Endodermal cell (in vitro differentiated cells): ENCODE measurements at places on chromosomes 6 and 20. TPM values are rescaled to one million over a fixed set of nuclear protein-coding genes. Genes with fewer than 3 reads are reported as not detected.
A peak's percentile ranks its signal among the peaks of the same experiment; 100 is the strongest.

GRCh38 chr6:21173031-21173430 lies 420.5 kb upstream of the SOX4 start:
- no peak for DNase-seq
- H3K4me3 ChIP-seq, result no peak overlapping the region
- no peaks in the 10 kb centered on the region for H3K27me3 ChIP-seq

Gene XKR7
- total RNA-seq, result 2.1 and 2.7 TPM in 2 replicates

DNA sequence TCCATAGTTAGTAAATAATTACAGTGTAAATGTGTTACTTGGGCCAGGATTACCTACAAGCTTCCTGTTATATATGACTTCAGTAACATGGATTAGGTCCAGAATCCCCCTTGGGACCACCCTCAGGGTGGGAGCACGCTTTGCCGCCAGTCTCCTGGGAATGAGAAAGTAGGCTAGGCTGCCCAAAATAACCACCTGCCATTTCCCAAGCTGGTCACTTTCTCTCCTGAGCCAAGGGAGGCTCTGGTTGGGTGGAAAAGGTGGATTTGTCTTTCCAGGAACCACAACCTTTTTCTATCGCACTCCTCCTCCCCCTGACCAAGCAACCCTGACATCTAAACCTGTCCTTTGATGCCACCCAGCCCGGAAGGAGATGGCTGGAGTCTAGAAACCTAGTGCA lies 9.6 kb upstream of the RIMS4 start:
- H3K4me3 ChIP-seq, result no peak overlapping the region
- no peaks in the 10 kb centered on the region for H3K4me1 ChIP-seq
- no peak overlapping the region for H3K27ac ChIP-seq
- H3K27me3 ChIP-seq, result no peaks in the 10 kb centered on the region
- H3K36me3 ChIP-seq, result no peaks in the 10 kb centered on the region

DNA sequence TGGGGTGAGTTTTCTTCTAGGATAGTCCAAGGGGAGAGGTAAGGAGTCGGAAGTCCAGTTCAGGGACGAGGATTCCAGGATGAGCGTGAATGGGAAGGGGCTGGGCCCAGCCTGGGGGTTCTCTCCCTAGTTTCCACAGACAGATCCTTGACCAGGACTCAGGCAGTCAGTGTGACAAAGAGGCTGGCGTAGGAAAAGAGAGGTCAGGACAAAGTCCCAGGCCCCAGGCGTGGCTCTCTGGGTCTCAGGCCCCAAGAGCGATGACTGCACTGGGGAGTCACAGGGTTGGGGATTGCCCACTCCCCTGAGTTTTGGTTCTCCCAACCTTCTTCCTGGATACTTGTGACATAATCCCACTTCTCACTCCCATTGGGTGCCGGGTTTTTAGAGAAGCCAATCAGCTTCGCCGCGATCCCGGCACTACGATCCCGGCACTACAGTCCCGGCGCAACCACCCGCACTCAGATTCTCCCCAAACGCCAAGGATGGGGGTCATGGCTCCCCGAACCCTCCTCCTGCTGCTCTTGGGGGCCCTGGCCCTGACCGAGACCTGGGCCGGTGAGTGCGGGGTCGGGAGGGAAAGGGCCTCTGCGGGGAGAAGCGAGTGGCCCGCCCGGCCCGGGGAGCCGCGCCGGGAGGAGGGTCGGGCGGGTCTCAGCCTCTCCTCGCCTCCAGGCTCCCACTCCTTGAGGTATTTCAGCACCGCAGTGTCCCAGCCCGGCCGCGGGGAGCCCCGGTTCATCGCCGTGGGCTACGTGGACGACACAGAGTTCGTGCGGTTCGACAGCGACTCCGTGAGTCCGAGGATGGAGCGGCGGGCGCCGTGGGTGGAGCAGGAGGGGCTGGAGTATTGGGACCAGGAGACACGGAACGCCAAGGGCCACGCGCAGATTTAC lies 46.2 kb upstream of the TRIM26 start:
- no peak overlapping the region for H3K27ac ChIP-seq
- DNase-seq, result peak; percentile 93
- peaks cover 21% of the 10 kb centered on the region for H3K27me3 ChIP-seq
- H3K4me3 ChIP-seq, result peak overlapping the region; percentile 83

DNA sequence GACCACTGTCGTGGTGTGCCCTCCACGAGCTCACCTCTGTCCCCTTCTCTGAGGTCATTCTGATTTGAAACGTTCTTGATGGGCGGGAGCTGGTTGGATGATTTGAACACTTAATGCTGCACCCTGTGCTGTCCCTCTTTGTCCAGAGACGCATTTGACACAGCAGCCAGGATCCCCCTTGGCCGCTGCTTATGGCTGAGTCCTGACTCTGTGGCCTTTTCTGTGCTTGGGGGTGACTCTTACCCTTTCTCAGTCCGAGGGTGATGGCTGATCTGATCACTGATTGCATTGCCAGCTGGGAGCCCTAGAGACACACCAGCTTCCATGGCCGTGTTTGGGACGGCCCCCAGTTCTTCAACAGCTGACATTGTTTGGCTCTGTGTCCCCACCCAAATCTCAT lies 43.5 kb upstream of the FRMD1 start:
- no peak overlapping the region for H3K4me3 ChIP-seq
- no peaks in the 10 kb centered on the region for H3K36me3 ChIP-seq
- no peak overlapping the region for H3K27ac ChIP-seq
- H3K4me1 ChIP-seq, result peaks cover 11% of the 10 kb centered on the region
- peak; percentile 30 for DNase-seq

- no peak overlapping the region for H3K27ac ChIP-seq
- H3K4me3 ChIP-seq, result no peak overlapping the region
- H3K4me1 ChIP-seq, result peaks cover 12% of the 10 kb centered on the region
- DNase-seq, result no peak
Measured at GRCh38 chr6:106011476-106011875, 74.7 kb upstream of the PRDM1 start.

GRCh38 chr6:81981812-81982211 lies 229.3 kb upstream of the TENT5A start:
- no peak overlapping the region for H3K27ac ChIP-seq
- H3K4me1 ChIP-seq, result no peaks in the 10 kb centered on the region
- H3K36me3 ChIP-seq, result no peaks in the 10 kb centered on the region
- H3K27me3 ChIP-seq, result no peaks in the 10 kb centered on the region

- H3K4me3 ChIP-seq, result no peak overlapping the region
- no peak overlapping the region for H3K27ac ChIP-seq
- peaks cover 5% of the 10 kb centered on the region for H3K4me1 ChIP-seq
- H3K36me3 ChIP-seq, result no peaks in the 10 kb centered on the region
- no peak for DNase-seq
Measured at GRCh38 chr20:17875106-17875980, 93.3 kb downstream of the SNX5 start.

Gene SLC22A16
- total RNA-seq, result not detected in 2 replicates

Gene GRM1
- 0.57 and 0.59 TPM in 2 replicates for total RNA-seq

DNA sequence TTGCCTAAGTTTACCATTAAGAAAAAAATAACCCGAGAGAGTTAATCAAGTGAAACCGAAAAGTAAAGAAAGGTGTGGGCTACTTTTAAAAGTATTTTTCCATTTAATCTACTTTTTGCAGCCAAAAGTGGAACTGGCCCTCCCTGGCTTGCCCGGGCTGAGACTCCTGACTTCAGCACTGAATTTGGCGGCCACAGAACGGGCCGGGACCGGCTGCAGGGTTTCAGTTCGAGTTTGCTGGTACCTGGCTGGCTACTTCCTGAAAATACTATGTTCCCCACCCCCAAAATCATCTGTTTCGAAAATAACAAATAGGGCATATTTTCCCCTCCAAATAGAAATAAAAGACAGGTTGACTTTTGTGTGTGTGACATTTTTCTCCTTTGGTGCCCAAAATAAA lies 173.4 kb upstream of the EXOC2 start:
- no peaks in the 10 kb centered on the region for H3K27me3 ChIP-seq
- no peak overlapping the region for H3K4me3 ChIP-seq
- no peaks in the 10 kb centered on the region for H3K4me1 ChIP-seq
- no peaks in the 10 kb centered on the region for H3K36me3 ChIP-seq
- no peak overlapping the region for H3K27ac ChIP-seq
- DNase-seq, result no peak

- no peak overlapping the region for H3K27ac ChIP-seq
- H3K4me3 ChIP-seq, result no peak overlapping the region
- H3K27me3 ChIP-seq, result no peaks in the 10 kb centered on the region
- no peak for DNase-seq
- H3K36me3 ChIP-seq, result no peaks in the 10 kb centered on the region
Measured at GRCh38 chr20:16209951-16210361, 363.3 kb downstream of the KIF16B start.

- H3K36me3 ChIP-seq, result no peaks in the 10 kb centered on the region
- no peaks in the 10 kb centered on the region for H3K27me3 ChIP-seq
Measured at GRCh38 chr6:127403636-127404035, 55.6 kb downstream of the KIAA0408 start.

DNA sequence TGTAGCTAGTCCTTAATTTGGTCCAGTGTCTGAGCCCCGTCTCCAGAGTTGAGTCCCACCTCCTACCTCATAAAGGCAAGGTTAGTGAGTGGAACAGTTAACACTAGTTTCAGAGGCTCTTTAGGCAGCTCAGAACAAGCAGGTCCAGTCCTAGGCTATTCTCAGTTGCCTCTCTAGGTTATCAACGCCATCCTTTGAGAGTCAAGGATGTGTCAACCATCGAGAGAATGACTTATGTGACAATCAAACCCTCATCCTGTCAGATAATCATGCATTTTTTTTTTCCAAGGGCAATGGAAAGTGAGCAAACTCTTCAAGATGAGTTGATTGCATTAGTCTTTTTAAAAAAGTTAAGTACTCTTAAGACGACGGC lies 64.0 kb upstream of the TXNDC5 start:
- H3K27me3 ChIP-seq, result no peaks in the 10 kb centered on the region
- H3K27ac ChIP-seq, result no peak overlapping the region
- no peak overlapping the region for H3K4me3 ChIP-seq
- no peaks in the 10 kb centered on the region for H3K36me3 ChIP-seq
- peaks cover 7% of the 10 kb centered on the region for H3K4me1 ChIP-seq

Gene ALDH8A1
- total RNA-seq, result not detected in 2 replicates

- no peaks in the 10 kb centered on the region for H3K27me3 ChIP-seq
- H3K36me3 ChIP-seq, result no peaks in the 10 kb centered on the region
- no peak for DNase-seq
- H3K27ac ChIP-seq, result no peak overlapping the region
- peaks cover 11% of the 10 kb centered on the region for H3K4me1 ChIP-seq
Measured at GRCh38 chr6:128204616-128205015, 303.8 kb upstream of the THEMIS start.

- H3K27ac ChIP-seq, result no peak overlapping the region
- peaks cover 3% of the 10 kb centered on the region for H3K4me1 ChIP-seq
- H3K4me3 ChIP-seq, result no peak overlapping the region
- H3K36me3 ChIP-seq, result peaks cover 70% of the 10 kb centered on the region
- no peaks in the 10 kb centered on the region for H3K27me3 ChIP-seq
Measured at GRCh38 chr20:5596401-5597193, 153.6 kb upstream of the SHLD1 start.

- H3K4me3 ChIP-seq, result no peak overlapping the region
- H3K27ac ChIP-seq, result no peak overlapping the region
- H3K36me3 ChIP-seq, result no peaks in the 10 kb centered on the region
- no peaks in the 10 kb centered on the region for H3K27me3 ChIP-seq
- DNase-seq, result no peak
Measured at GRCh38 chr6:3427687-3428085, 29.2 kb downstream of the SLC22A23 start.

DNA sequence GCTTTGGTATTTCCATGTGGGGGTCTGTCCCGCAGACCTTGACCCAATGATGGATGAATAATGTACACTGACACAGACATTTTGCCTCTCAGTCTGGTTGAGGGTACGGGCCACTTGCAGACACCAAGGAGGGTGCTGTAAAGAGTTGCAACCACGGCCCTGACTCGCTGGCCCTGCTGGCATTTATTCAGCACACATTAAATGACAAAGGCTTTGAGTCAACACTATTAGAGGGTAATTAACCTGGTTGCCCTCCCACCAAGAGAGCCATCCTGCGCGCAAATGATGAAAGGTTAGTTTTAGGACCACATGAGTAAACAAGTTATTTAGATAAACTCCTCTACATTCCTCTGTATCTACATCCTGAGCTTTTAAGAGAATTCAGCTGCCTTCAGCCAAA lies 308.9 kb upstream of the MMS22L start:
- H3K4me1 ChIP-seq, result no peaks in the 10 kb centered on the region
- H3K4me3 ChIP-seq, result peak overlapping the region; percentile 41
- no peak overlapping the region for H3K27ac ChIP-seq
- DNase-seq, result peak; percentile 86

GRCh38 chr6:3538536-3538935 lies 81.7 kb upstream of the SLC22A23 start:
- peaks cover 16% of the 10 kb centered on the region for H3K4me1 ChIP-seq
- H3K27ac ChIP-seq, result no peak overlapping the region
- no peak for DNase-seq
- no peaks in the 10 kb centered on the region for H3K36me3 ChIP-seq
- H3K4me3 ChIP-seq, result no peak overlapping the region
- no peaks in the 10 kb centered on the region for H3K27me3 ChIP-seq

GRCh38 chr20:40711079-40711478 lies 22.0 kb upstream of the MAFB start:
- peaks cover 8% of the 10 kb centered on the region for H3K4me1 ChIP-seq
- no peak overlapping the region for H3K4me3 ChIP-seq
- H3K27ac ChIP-seq, result no peak overlapping the region
- no peaks in the 10 kb centered on the region for H3K27me3 ChIP-seq

Gene SNRNP48
- 17.8 to 23.0 TPM (median 19.5 TPM) in 3 replicates for total RNA-seq

GRCh38 chr20:47696856-47697255 lies 88.4 kb downstream of the SULF2 start:
- H3K4me3 ChIP-seq, result no peak overlapping the region
- H3K36me3 ChIP-seq, result peaks cover 76% of the 10 kb centered on the region
- no peaks in the 10 kb centered on the region for H3K4me1 ChIP-seq
- DNase-seq, result no peak

GRCh38 chr6:160160450-160160849 lies 38.8 kb downstream of the SLC22A1 start:
- no peaks in the 10 kb centered on the region for H3K36me3 ChIP-seq
- peak; percentile 57 for DNase-seq
- H3K4me1 ChIP-seq, result peaks cover 5% of the 10 kb centered on the region
- H3K4me3 ChIP-seq, result no peak overlapping the region

Gene BPIFB2
- total RNA-seq, result not detected in 3 replicates

- H3K4me1 ChIP-seq, result no peaks in the 10 kb centered on the region
- peak overlapping the region; percentile 91 for H3K4me3 ChIP-seq
- DNase-seq, result peak; percentile 71
- H3K27me3 ChIP-seq, result no peaks in the 10 kb centered on the region
- H3K27ac ChIP-seq, result no peak overlapping the region
Measured at GRCh38 chr6:27176523-27177484, 70.7 kb upstream of the PRSS16 start.
